ENCODE measurements at places on chromosomes 5 and 9.

DNA sequence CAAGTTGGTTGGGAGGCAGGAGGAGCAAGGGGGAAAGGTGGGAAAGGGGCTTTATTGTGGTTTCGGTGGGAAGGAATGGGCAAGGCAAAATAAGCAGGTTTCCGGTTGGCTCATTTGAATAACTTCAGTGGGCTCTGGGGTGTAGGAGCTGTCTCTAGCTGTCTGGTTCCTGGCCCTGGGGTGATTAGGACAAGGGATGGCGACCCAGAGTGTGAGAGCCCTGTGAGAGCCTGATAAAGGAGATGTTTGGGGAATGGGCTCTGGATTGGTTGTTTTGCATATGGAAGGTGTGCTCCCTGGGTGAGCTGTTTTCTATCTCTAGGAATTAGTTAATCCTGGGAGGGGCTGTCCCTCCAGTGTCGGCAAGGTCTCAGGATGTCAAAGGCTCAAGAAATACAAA, 15.4 kb downstream of the ANKRD34B start:
- no peak for DNase-seq

- DNase-seq: no peak
These were observed 19.5 kb downstream of the PHF2 start for GRCh38 chr9:93595861-93596365.

DNA sequence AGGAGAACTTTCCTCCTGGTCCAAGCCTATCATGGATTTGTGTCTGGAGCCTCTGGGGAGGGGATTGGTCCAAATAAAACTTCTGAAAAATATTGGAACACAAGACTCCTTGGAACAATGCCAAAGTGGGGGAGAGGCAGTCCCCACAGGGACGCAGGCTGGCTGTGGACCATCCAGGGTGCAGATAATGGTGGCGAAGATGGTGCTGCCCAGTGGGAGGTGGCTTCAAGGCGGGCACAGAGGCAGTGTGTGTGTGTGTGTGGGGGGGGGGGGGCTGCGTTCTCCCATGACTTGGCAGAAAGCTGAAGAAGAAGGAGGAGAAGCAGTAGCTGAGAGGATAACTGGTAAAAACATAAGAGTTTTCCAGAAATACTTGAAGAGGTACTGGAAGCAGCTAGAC, 186.4 kb downstream of the MELK start:
- DNase-seq: no peak

DNA sequence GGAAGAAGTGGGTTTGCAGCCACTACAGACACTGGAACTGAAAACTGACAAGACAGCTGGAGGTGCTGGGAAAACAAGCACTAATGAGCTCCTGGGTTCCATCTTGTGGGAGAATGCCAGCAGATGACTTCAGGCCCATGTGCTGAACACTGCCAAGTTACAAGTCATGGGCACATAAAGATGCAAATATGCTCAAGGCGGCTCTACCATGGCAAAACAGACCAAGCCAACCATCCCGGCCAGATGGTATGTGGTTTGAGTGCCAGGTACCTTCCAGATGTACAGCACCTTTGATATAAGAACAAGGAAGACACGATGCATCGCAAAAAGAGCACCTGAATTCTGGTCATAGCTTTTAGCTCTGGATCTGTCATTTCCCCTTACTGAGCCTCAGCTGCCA, 19.9 kb downstream of the TNFSF8 start:
- no peak for DNase-seq

GRCh38 chr5:128334010-128334716, 203.9 kb downstream of the FBN2 start:
- DNase-seq: no peak

DNA sequence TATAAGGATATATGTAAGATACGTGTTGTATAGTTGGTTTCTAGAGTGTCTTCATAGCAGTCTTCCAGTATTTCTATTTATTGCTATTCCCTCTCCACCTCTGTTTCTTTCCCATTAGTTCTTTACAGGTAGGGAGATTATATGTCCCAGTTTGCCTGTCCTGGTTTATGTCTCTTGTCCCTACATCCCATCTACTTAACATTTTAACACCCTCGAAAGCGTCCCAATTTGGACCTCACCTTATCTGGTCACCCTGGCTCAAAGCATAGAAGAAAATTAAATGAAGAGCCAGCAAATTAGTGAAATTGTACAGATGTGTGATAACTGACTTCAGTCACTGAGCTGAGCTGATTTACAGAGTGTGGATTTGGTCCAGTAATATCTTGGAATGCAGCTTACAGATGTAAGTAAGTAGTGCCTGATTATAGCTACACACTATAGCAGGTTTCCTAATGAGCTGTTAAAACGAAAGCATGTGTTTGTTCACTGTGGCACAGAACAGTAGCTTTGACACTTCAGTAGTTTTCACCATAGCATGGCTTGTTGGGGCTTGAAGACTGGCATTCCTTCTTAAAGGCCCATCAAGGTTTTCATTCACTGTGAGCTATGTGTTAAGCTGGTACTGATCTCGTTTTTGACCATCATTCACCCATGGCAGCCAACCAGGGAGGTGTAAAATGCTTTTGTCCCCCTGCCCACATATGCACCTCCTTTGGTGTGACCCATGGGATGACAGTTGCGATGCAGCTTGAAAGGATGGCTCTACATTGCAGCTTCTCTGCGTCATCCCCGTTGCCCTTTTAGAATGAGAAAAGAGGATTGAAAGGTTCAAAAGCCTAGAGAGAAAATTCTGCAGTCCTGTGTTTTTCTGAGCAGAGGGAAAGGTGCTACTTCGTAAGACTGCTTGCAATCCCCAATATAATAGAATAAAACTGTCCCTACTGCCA, 192.1 kb upstream of the DMRT1 start:
- no peak for DNase-seq

- no peak for DNase-seq
These were observed 120.8 kb downstream of the GALNT10 start for GRCh38 chr5:154311362-154311761.
